ENCODE measurements at places on chromosomes 4 and X. TPM values are rescaled to one million over a fixed set of nuclear protein-coding genes. Genes with fewer than 3 reads are reported as not detected.

RASSF6 gene
- total RNA-seq = 10.2 TPM

DNA sequence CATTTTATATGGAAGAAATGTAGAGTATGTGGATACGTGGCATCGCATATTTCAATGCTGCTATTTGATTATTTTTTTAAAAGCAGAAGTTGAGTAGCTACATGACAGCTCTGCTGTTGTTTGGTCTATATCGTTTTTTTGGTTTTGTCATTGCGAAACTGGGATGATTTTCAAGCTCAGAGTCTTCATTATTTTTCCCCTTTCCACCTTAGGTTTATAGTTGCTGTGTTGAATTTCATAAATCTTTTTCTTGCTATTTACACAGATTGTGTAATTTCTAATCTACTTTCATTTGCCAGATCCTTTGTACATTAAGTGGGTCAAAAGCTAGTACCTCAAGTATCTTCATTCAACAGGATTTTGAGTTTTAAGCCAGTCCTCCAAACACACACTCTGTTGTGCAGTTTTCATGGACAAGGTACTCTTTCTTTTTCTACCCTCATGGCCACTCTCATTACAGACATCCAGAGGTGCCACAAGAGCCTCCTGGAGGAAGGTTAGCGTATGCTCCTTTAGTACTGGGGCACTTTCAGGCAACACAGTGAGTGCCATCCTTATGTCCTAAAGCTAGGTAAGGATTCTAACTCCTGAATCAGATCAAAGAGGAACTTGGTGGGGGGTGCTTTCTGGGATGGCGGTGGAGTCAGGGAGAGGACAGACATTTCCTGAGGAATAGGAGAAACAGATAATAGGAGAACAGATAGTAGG lies 123.2 kb downstream of the FHIP1A start:
- DNase-seq = no peak

- no peak for DNase-seq
Measured at GRCh38 chrX:37887347-37887746, 40.0 kb upstream of the DYNLT3 start.

RBMXL3 gene
- total RNA-seq = not detected

- no peak for DNase-seq
Measured at GRCh38 chr4:76957004-76957738, 7.6 kb downstream of the SEPTIN11 start.

GRCh38 chr4:5932035-5932568 lies 39.2 kb upstream of the CRMP1 start:
- no peak for DNase-seq

DNA sequence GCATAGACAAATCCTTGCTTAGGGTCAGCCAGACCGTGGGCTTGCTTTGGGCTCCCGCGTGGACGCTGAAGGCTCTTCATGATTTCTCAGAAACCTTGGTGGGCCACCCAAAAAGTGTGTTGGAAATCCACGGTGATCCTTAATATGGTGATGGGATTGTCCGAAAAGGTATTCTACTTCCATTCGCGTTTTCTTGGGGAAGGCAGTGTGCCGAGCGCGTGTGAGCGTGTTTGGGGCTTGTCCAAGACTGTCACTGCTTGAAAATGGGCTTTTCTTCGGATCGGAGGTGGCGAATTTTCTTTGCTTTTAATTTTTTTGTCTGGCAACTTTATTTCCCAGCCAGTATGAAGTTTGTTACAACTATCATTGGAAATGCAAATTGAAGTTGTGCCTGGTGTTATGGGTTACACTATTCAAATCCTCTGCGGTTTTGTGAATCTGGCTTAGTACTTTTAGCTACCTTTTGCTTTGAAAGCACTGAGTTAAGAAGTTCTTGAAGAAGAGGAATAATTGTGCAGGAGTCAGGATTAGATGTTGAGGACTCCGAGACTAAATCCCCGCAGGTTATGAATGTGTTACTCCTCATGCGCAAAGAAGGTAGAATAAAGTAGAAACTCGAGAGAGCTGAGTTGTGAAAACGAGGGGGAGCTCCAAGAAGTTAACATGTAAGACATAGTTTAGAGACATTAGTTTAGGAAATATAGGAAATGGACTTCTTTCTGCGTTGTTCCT lies 3.2 kb downstream of the SPRY1 start:
- no peak for DNase-seq

MAGEA8 gene
- total RNA-seq = not detected

GRCh38 chr4:131721883-131722282 lies 1427.2 kb upstream of the PCDH10 start:
- no peak for DNase-seq

ADH4 gene
- total RNA-seq = 0.64 TPM

TMEM271 gene
- 1.2 TPM for total RNA-seq

TLR2 gene
- 10.7 TPM for total RNA-seq

GRCh38 chr4:183182873-183183725 lies 84.0 kb downstream of the WWC2 start:
- DNase-seq = peak; percentile 40

CXCL1 gene
- 0.97 TPM for total RNA-seq

- DNase-seq = no peak
Measured at GRCh38 chr4:168397611-168398169, 79.1 kb upstream of the DDX60 start.

DNA sequence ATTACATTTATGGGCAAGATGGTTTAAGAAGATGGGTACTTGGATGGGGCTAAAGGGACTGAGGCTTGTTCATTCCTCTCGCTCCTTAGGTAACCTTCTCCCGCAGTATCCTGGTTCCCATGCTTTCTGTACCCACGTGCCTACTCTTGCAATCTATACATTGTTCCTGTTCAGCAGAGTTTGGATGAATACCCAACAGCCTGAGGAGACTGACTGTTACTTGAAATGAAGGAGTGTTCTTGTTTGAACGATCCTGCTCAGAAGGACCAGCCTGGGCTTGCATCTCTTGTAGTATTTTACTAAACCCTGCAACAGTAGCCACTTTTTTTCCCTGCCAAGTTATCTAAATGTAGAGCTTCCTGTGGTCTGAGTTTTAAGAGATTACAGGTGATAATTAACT lies 33.7 kb upstream of the ADH6 start:
- DNase-seq = peak; percentile 57

FAM47A gene
- not detected for total RNA-seq

DNA sequence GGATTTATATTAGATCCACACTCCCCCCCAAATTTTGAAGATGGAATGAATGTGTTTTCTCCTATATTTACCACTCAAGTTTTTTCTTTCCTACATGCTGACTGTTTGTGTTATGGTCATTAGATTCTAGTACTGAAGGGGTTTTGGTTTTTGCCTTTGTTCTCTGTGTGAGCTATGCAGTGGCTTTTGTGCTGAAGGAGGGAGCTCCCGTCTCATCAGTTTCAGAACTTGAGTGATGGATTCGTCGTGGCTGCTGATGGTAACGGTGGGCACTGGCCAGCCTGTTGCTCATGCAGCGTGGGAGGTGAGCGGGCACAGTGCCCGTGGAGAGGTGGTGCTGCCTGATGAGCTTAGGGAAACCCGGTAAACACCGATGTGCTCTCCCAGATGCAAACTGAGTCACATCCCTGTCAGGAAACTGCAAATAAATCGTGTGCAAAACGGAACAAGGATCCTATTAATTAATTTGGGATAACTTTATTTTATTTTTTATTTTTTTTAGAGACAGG lies 101.5 kb downstream of the SORBS2 start:
- no peak for DNase-seq

GRCh38 chrX:38985375-38985774 lies 184.1 kb downstream of the MID1IP1 start:
- no peak for DNase-seq

- DNase-seq = no peak
Measured at GRCh38 chr4:156992943-156993342, 21.3 kb upstream of the PDGFC start.

- no peak for DNase-seq
Measured at GRCh38 chr4:38670109-38670901, 6.3 kb downstream of the KLF3 start.

PLP2 gene
- total RNA-seq = 132 TPM

- peak; percentile 69 for DNase-seq
Measured at GRCh38 chrX:49186125-49187027, at the start of gene PRICKLE3. Gene PRICKLE3, minus strand, starts transcription at chrX:49186373. Its CDS starts 76 bp downstream, at chrX:49186297.

- DNase-seq = no peak
Measured at GRCh38 chr4:57639561-57640382, 529.6 kb upstream of the IGFBP7 start.

DNA sequence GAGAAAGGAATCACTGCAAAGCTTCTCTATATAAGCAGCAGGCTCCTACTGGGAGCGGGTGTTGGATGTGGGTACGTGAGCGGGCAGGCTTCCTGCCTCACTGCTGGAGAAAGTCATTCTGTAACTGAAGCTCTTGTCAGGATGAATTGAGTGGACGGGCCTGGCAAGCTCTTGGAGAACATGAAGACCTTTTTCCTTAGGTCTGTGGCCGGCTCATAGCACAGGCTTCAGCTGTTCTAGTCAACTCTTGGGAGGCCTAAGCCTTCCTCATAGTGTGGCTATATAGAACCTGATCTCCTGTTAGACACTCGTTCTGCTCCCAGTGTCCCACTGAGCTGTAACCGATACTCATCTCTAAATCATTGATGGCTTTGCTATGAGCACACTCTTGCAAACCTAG lies 108.2 kb upstream of the GPC4 start:
- DNase-seq = no peak

DCX gene
- 0.10 TPM for total RNA-seq

- no peak for DNase-seq
Measured at GRCh38 chrX:133857640-133858269, 127.6 kb downstream of the GPC3 start.

- no peak for DNase-seq
Measured at GRCh38 chrX:10893976-10894375, 217.2 kb upstream of the HCCS start.

HS6ST2 gene
- total RNA-seq = 0.29 TPM

DNA sequence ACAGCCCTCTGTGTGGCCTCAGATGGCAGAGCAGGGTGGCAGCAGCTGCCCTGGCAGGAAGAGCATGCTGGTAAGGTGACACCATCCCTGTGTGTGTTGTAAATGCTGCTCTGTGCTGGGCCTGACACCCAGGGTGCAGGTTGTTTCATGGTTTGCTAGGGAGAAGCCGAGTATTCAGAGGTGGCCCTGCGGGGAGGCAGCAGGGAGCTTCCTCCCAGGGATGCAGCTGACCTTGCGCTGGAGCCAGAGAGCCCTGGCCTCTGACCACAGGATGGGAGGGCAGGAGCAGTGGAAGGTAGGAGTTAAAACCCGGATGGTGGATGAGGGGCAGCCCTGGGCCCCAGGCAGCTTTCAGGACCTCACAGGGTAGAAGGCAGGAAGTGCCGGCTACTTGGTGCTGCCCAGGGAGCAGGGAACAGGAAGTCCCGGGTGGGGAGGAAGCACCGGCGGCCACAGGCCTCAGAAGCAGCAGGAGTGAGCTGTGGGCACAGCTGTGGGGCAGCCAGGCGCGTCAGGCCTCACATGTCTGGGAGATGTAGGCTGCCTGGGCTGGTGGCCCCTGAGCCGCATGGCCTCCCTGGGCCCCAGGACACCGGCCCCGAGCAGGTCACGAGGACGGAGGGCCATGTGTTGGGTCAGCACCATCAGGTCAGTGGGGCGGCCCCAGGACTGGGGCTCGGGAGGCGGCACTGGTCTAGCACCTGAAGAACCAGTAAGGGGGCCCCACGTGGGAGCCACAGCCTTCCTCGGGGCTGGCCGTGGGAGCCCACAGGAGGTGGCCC lies 19.1 kb downstream of the SH3BP2 start:
- peak; percentile 71 for DNase-seq

ACSL1 gene
- total RNA-seq = 190 TPM

GRCh38 chr4:163166041-163166579 lies 580 bp downstream of the NAF1 start:
- peak; percentile 87 for DNase-seq

GRCh38 chr4:176753049-176753448 lies 39.7 kb downstream of the VEGFC start:
- no peak for DNase-seq

PNMA6F gene
- not detected for total RNA-seq

VSIG1 gene
- 1.6 TPM for total RNA-seq

- no peak for DNase-seq
Measured at GRCh38 chr4:94352163-94352562, 9.5 kb upstream of the HPGDS start.

DNA sequence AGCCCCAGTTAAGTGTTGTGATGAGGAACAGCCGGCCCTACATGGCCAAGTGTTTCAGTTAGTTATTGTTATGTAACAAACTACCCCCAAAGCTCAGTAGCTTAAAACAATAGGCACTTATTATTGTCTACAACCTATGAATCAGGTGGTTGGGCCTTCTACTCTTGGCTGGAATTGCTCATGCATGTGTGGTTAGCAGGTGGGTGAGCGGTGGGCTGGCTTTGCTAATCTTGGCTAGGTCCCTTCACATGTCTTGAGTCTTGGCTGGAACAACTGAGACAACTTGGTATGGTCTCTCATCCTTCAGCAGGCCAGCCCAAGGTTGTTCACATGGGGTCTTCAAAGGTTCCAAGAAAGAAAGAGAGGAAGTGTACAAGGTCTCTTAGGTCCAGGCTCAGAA lies 54.5 kb upstream of the CHRNA9 start:
- no peak for DNase-seq

GRCh38 chr4:88077911-88078524 lies 70.6 kb downstream of the PKD2 start:
- no peak for DNase-seq

DNA sequence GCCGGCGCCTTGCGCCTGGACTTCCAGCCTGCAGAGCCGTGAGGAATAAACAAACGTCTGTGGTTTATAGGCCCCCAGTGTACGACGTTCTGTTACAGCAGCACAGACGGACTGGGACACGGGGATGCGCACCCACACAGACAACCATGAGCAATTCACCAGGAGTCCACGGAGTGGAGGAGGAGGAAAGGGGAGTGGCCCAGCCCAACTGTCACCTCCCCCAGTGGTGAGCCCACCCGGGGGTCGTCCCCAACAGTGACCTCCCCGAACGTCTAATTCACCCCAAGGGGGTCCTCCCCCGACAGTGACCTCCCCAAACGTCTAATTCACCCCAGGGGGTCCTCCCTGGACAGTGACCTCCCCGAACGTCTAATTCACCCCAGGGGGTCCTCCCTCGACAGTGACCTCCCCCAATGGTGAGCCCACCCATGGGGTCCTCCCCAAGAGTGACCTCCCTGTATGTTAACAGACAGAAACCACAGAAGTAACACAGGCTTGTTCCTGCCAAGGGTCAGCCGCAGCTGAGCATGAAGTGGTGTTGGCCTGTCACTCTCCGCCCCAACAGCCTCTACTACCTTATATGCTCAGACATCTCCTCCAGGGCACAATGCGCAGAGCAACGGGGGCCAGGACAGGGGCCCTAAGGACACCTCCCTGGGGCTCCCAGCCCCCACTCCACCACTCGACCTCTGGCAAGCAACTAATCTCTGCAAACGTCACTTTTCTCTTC lies 6.2 kb downstream of the GAK start:
- peak; percentile 72 for DNase-seq

DNA sequence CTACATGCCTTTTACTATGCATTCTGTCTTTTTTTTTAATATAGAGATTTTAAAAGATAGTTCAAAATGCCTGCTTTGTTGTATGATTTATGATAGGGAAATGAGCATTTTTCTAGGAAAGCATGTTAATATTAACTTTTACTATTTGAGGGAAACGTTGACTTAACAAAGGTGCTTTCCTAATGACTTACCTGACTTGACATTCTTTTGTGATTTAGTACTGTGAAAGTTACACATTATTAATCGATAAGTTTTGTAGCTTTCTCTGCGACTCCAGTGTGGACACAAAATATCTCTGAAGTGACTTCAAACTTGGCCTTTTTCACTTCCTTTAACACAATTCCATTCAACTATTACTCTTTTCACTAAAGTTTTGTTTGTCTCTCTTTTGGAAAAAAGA lies 184.3 kb downstream of the GC start:
- no peak for DNase-seq

Data from lower leg skin (tissue), 4 donors.